Hematopoietic multipotent progenitor cell (in vitro differentiated cells): ENCODE measurements at places on chromosomes 2 and 18.
A peak's percentile ranks its signal among the peaks of the same experiment; 100 is the strongest.

DNA sequence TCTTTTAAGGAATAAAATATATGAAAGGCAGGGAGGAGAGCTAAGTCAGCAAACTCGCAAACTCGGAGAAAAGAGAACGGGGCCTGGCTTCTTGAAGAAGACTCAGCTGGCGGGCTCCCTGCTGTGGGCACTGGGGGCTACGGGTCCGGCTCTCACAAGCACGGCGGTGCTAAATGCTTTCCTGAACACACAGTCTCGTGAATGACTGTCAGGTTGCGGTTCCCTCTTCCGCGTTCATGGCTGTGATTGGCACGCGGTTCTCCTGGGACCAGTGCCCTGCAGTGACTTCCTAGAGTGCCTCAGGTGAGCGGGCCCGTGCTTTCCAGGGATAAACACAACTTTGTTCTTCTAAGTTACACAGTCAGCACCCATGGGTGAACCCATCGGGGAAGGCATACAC, 208.4 kb downstream of the HDAC4 start:
- DNase-seq = peak; percentile 54

- DNase-seq = no peak
Observed at GRCh38 chr2:64784168-64785061, 130.7 kb upstream of the SERTAD2 start.

DNA sequence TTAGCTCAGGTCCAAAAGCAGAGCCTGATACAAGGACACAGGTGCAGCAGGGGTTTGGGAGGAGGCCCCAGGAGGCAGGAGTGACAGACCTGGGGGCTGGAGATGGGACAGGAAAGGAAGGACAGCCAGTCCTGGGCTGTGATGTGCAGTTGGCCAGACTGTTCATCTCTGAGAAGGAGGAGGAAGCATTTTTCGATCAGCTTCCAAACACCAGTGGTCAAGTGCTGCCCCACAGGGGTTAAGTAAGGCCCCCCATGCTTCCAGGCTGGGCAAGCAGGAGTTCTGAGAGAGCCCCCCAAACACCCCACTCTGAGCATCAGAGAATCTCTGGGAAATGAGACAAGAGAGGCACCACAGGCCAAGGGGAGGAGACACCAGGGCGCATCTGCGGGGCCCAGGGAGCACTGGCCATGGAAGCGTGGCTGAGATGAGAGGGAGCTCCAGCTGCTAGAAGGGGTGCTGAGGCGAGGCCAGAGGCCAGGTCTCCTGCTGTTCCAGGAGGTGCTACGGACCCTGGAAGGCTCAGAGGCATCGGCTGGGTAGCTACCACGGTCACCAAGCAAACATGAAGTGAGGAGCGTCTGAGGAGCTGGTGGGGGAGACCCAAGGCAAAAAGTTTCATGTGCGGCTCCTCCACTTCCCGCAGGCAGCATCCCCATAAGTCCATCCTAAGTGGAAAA, 5.6 kb upstream of the HDAC4 start:
- no peak for DNase-seq

DNA sequence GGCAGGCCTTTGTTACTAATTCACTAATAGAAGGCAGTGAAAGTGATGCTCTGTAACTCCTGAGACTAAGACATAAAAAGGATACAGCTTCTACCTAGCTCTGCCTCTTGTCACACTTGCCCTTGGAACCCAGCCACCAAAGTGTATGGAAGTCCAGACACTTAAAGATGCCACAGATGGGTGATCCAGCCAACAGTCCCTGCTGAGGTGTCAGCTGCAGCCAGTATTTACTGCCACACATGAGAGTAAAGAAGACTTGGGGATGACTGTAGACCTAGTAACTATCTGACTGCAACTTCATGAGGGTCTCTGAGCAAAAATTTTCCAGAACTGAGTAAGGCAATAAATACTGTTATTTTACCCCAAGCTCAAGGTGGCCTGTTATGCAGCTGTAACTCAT, 8.8 kb downstream of the IMMT start:
- no peak for DNase-seq

GRCh38 chr2:240648650-240649275, 23.5 kb downstream of the GPR35 start:
- DNase-seq = no peak

GRCh38 chr2:220956429-220956828, 615.7 kb downstream of the EPHA4 start:
- no peak for DNase-seq

DNA sequence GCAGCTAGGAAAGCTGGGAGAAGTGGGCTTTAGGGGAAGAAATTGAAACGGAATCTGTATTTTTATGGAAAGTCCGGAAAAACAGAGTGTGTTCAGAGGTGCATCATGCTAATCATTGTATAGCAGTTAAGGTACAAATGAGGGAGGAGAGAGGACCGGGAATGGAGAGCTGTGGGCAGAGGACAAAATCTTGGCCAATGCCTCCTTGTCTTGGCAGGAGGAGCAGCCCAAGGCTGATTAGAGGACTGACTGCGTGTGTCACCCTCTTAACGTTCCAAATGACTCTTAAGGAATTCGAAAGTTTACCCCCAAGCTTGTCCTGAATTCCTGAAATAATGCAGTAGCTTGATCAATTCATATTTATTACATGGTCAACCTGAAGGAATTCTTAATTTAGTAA, 81.0 kb downstream of the ZNF236 start:
- no peak for DNase-seq

- DNase-seq = no peak
Observed at GRCh38 chr2:15163326-15163725, 397.8 kb downstream of the NBAS start.

DNA sequence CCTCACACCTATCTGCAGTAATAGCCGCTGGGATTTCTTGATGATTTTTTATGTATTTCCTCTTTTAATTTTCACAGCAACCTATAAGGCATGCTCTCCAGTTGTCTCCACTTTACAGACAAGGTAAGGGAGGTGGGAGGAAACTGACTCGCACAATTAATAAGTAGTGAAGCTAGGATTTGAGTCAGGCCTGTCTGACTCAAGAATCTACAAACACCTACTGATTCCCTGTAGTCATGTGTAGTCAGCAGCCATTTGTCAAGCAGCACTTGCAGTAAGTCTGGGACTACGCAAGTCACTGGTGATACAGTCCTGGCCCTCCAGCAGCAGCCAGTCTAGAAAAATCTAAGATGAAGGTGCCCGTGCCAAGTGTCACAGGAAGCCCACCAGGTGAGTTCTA, 193.6 kb upstream of the PKDCC start:
- no peak for DNase-seq

DNA sequence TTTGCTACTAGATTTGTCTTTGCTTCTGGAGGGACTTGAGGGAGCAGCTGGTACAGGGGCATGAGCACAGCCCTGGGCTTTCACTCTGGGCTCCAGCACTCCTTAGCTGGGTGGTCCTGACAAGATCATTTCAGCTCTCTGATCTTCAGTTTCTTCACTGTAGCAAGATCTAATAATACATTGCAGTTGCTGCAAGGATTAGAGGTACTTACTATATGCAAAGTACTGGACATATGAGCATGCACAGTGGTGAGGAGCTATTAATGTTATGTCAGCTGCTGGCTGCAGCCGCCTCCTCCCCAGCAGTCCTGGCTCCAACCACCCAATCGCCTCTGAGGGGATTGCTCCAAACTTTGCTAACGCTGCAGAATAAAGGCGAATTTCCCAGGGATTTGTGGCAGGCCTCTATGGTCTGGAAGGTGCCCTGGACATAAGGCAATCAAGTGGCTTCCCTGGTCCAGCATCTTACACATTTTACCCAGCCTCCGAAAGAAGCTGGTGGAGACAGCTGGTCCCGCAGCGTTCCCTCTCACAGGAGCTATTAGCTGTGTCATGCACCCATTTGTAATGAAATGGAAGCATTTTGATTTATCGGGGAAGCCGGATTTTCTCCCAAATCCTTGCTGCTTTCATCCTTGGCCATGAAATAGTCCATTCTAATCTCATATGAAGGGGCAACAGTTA, 96.7 kb downstream of the RHOB start:
- no peak for DNase-seq

DNA sequence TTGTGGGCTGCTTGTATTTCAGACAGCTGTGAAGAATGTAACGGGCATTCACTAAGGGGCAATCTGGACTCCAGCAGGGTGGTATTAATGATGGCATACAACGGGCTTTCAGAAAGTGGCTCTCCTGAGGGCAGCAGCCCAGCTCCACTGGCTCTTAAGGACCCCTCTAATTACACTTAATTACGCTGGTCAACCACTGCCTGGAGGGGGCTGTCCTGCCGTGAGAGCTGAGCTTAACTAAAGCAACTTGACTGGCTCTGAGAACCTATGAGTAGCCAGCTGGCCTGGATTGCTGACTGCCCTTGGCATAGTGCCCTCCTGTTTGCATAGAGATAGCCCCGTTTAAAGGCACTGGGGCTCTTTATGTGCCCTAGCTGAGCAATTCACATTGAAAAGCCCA, 3.8 kb downstream of the LIPG start:
- DNase-seq = no peak

GRCh38 chr2:42663828-42664227, 95.4 kb downstream of the MTA3 start:
- DNase-seq = peak; percentile 78

- no peak for DNase-seq
Observed at GRCh38 chr2:15191789-15192188, 369.3 kb downstream of the NBAS start.

DNA sequence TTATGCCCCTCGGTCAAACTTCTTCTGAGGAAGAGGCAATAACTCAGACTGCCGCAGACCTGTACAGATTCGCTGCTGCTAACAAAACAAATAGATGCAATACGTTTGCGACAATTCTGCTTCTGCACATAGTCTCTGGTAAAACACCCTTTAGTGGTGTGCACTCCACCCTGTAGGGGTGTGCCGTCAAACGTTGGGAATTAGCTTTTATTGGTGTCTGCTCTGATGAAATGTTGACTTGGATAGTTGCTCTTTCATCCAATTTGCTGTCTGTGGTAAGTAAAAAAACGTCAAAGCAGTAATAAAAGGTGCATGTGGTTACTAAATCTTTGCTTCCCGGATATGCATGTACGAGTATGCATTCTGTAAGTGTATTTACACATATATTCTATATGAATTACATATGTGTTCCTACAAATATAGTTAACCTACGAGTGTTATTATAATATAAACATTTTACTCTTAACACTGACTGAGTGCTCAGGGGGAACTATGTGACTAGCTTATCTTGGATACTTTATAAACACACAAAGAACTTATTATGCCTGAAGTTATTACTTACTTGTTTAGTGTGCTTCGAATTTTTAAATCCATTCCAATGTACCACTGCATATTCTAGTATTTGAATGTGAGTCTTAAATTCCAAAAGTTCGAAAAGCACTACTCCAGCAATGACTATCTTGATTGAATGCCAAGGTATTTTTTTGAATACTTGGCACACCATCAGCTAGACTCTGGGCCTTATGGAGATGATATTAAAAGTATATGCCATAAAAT, 610.2 kb downstream of the ZEB2 start:
- DNase-seq = no peak

- DNase-seq = peak; percentile 83
Observed at GRCh38 chr2:128754246-128754724, 435.6 kb upstream of the HS6ST1 start.

DNA sequence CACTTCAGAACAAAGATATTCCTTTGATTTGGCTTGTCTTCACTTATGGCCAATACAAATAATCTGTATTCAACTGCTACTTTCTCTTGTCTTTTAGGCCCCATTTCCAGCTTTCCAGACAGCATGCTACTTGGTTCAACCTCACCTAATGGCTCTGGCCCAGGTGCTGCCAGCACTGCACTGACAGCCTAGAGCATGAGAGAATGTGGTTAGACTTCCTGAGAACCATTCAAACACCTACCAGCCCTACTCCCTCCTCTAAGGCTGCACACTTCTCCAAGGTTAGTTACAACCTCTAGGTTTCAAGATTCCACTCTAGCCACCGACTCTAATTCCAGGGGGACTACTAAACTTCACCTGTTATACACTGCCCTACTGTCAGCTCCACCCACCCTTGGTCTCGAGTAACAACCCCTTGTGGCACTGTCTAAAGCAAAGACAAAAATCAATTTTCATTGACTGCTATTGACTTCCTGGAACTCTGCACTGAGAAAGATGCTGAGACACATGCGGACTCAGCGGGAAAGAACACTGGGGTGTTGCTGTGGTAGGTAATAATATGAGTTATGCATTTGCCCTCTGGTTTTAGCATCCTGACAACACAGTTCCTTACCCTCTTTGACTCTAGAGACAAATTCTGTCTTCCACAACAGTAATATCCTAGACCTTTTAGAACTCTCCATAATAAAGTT, 38.2 kb downstream of the PLEKHM3 start:
- no peak for DNase-seq

DNA sequence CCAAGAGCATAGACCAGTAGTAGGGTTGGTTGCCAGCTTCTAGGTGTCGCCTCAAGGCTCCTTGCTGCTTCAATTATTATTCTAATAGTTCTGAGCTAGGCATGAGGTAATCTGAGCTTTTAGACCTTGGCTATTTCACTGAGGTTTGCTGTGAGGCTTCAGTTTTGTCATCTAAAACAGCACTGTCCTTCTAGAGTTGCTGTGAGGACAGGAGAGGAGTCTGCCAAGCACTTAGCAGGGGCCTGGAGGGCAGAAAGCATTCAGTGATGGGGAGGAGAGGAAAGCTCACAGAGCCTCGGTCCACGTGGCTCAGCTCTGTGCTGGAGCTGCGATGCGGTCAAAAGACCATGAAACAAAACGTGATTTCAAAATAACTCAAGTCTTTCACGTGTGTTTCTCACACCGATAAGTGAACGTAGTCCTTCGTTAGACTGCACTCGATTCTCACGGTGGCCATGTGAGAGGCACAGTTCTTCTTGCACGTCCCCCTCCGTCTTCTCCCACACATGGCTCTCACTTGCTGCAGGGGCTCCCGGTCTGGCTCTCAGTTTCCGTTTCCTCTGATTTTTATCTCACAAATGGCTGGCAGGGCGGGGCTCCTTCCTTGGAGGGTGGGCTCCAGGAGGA, 113.7 kb downstream of the B3GNT2 start:
- DNase-seq = peak; percentile 52

DNA sequence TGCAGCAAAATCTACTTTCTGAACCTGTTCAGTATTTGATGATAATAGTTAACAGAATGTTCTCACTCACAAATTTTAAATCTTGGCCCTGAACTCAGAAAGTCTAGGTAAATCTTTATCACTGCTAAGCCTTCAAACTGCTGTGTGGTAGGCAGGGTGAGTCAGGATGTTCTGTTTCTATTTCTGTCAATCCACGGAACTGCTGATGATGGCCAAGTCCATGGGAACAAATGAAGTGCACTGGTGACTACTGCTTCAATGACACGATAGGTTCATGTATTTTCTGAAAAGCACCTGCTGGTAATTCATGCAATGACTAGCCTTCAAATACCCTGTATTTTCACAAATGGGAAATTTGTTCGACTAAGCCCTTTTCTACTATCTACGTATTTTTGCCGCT, 14.2 kb downstream of the NIFK start:
- DNase-seq = no peak

DNA sequence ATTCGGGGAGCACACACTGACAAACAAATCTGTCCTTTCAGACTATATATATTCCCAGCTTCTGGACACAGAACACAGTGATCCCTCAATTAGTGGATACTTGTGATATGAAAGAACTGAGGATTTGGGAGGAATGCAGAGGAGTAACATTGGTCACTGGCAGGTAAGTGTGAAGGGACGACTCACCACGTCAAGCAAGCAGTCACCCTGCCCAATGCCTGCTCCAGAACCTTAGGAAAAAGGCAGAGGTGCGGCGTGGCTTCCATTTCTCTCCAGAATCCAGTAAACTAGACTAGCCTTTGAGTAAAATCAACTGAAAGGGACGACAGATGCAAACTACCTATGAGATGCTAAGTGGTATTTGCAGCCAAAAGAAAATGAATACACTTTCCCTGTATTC, 1.1 kb downstream of the CCDC93 start:
- no peak for DNase-seq
